ENCODE measurements at places on chromosomes 4 and X. TPM values are rescaled to one million over a fixed set of nuclear protein-coding genes. Genes with fewer than 3 reads are reported as not detected.

DNA sequence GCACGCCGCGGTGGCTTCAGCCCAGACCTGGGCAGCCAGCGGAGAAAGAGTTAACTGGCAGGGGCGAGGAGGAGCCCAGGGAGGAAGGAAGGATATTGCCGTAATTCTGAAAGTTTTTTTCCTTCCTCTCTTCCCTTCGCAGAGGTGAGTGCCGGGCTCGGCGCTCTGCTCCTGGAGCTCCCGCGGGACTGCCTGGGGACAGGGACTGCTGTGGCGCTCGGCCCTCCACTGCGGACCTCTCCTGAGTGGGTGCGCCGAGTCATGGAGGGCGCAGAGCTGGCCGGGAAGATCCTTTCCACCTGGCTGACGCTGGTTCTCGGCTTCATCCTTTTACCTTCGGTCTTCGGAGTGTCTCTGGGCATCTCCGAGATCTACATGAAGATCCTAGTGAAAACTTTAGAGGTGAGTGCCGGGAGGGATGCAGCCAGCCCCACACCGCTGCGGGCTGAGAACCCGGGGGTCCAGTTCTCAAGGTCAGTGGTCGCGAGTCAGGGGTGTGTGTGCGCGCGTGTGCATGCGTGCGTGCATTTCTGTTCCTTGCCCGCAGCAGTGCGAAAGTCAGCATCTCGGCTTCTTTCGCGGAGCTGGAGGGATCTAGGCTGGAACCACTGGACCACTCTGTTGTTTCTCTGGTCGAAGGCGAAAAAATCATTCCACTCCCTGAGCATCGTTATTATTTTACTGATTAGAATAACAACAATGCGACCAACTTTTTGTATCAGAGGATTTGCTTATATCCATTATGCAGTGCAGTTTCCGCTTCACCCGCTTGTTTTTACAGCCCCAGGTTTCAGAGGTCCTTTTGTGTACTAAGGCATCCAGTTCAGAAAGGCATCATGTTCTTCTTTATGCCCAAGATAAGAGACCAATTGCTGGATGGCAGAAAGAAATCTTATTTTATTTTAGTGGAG, 709 bp downstream of the GPAT3 start:
- DNase-seq: no peak

GRCh38 chr4:70000711-70001110, 4.9 kb downstream of the STATH start:
- DNase-seq: no peak

GRCh38 chr4:24260923-24261564, 323.3 kb downstream of the DHX15 start:
- no peak for DNase-seq

DNA sequence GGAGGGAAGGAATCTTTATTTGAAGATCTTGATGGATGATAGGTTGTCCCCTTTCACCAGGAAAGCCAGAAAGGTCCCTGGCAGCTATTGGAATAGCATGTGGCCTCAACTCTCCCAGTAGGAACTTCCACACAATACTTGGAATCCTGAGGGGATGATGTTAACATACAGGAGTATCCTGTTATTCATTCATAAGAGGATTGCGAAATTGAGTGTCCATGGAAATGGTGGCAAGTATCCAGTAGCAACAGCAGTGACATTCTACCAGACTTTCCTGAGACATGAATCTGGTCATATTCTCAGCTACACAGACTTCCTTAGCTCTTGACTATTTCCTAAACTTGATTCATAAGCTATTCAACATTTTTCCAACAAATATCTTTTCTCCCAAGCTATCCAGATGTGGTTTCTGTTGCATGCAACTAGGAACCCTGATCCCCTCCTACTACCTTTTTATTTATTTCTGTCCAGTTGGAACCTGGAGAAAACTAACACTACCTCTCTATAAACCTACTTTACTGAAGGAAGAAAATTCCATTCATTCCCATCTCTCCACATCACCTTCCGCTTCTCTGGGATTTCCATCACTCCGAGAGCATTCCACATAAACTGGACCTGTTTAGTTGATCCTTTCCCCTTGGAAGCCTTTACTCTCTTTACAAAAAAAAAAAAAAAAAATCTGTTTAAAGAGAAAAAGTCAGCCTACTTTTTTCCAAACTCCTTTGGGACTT, 101.8 kb downstream of the ANXA5 start:
- no peak for DNase-seq

AREG gene
- not detected for total RNA-seq
